ENCODE measurements at places on chromosomes 12 and 14.

DNA sequence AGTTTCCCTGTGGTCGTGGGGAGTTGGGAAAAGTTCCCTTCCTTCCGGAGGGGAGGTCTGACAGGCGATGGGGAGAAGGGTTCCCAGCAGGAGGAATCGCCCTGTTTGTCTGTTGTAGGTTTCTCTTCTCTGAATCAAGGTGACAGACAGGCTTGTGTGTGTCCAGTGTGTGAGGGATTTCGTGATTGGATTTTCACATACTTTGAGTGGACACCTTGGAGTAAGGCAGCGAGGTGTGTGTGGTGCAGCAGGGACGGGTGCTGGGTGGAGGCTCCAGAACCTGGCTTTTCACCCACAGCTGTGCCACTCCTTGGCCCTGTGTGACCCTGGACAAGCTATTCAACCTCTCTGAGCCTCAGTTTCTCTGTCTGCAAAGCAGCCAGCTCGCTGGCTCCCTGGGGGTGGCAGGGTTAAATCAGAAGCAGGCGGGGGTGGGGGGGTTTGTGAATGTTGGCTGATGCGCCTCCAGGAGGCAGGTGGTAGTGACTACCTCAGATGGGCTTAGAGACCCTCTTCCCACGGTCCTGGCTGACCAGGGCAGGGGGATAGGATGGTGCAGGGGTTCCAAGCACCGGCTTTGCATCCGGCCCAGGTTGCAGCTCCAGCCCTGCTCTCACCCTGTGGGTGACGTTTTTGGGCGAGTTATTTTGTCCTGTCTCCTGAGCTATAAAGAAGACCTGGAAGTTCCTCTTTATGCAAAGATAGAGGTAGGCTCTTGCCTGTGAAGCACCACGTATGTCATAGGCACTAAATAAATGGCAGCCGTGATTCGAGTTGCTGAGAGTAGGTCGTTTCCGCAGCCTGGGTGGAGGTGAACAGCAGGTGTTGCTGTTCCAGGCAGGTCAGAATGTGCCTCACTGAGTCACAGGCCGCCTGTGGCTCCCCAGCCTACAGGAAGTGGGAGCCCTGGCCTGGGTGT, 679 bp downstream of the BDKRB2 start:
- DNase-seq = no peak

DNA sequence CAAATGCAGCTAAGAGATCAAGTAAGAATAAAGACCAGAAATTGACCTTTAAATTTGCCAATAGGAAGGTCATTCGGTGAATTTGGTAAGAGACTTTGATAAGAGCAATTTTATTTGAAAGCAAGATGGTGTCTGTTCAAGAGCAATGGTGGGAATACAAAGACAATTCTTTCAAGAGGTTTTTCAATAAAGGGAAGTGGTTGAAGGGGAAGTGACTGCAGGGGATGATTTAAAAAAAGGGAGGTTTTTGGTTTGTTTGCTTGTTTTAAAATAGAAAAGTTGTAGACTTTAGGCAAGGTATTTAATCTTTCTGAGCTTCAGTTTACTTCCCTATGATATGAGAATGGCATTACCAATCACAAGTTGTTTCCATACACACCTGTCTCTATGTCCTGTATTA, 4.3 kb upstream of the APPL2 start:
- DNase-seq = no peak

DNA sequence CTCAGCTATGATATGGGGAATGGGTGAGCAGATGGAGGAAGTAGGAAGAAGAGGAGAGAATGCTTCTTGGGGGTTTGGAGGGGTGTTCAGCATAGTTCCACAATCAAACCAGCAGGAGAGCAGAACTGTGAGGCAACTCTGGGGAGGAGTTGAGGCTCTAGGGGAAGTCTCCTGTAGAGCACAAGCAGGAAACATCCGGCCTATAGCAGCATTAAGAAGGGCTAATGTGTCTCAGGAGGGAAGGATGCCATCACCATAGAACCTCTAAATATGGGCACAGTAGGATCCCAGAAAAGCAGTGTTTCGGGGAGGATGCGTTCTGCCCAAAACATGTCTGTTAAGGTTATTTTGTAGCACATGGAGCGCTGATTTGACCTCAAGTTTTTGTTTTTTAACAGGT, 8.4 kb upstream of the SALL2 start:
- DNase-seq = no peak

- no peak for DNase-seq
Measured at GRCh38 chr12:120821878-120822277, 82.3 kb downstream of the SPPL3 start.

DNA sequence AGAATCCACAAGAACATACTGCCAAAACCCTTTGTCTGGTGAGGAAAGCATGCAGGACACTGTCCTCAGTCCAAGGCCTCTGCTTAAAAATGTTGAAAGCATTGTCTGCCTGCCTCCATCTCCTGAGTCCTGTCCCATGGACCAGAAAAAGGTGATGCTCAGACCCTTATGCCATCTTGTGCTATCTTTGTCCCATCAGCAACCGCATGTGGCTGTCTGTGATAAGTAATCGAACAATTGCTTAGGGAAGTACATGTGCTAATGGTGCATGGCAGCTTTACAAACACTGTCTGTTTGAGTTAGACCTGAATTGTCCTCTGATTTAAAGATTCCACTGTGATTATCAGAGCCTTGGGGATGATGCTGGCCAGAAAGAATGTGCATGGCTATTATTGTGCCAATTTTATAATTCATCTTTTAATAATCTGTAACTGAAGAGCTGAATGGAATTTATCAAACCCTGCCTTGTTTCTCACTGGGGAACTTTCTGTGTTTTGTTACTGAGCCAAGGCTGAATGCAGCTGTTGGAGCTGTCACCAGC, 177.5 kb downstream of the DACT1 start:
- no peak for DNase-seq

- DNase-seq = no peak
Measured at GRCh38 chr12:111073370-111073769, 153.0 kb upstream of the MYL2 start.

GRCh38 chr14:75113932-75114539, 12.8 kb downstream of the NEK9 start:
- no peak for DNase-seq

- DNase-seq = no peak
Measured at GRCh38 chr14:71301611-71302010, 394.4 kb downstream of the PCNX1 start.

DNA sequence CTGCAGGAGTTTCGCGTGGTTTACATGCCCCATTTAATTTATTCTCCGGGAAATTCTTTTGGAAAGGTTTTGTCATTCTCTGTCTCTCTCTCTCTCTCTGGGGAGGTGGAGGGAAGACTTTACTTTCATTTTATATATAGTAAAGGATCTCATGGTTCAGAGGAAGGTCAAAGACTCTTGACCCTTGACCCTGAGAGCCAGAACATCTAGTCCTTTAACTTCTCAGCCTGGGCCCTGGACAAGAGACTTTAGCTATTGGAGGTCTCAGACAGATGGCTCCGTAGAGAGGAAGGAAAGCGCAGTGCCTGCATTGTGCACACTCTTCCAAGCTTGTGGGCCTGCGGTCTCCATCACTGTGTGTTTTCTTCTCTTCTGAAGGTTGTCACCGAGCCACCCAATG, 43.7 kb downstream of the CCDC92 start:
- no peak for DNase-seq

- peak; percentile 72 for DNase-seq
Measured at GRCh38 chr12:131105736-131106348, 152.1 kb downstream of the ADGRD1 start.

DNA sequence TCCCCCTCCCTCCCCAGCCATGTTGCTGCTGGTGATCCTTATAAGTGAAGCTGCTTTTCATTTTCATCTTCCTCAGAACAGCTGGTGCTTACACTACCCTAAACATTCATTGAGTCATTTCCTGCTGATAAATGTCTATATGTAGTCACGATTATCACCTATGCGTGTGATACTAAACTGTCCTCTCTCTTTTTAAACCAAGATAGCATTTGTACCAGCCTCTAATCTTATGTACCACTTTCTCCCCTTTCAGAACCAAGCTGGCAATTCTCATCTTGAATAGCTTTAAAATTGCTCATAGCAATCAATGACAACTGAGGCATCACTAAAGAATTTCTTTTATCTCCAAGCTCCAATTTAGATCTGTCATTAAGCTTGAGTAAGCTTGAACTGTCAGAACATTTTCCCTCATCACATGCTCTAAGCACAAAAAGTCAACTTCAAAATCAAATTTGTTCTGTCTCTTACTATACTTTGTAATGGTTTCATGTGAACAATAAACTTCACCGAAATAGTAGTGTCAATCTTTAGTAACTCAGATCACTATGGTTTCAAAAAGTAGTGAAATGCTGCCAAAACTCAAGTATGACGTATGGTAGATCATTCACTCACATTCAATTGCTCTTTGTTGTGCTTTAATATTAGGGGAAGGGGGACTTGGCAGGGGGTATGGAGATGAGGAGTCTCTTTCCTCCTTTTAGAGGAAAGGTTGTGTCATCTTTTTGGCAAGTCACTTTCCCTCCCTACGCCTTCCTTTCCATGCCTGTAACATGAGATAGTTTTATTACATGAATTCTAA, 178.1 kb upstream of the NOVA1 start:
- no peak for DNase-seq

- DNase-seq = no peak
Measured at GRCh38 chr12:171743-172676, 41.9 kb downstream of the SLC6A12 start.

- DNase-seq = no peak
Measured at GRCh38 chr12:14678547-14679150, 17.8 kb downstream of the GUCY2C start.
